Testis (tissue), 5 donors: ENCODE measurements at places on chromosomes 13 and 19.

GRCh38 chr13:26688980-26689379 lies 71.6 kb downstream of the GPR12 start:
- no peak for DNase-seq

GRCh38 chr19:18501351-18501750 lies 20.5 kb downstream of the ELL start:
- no peak for DNase-seq

- no peak for DNase-seq
Observed at GRCh38 chr13:98480915-98481877, 95.7 kb downstream of the STK24 start.

- DNase-seq = no peak
Observed at GRCh38 chr19:305240-306150, 14.3 kb upstream of the PLPP2 start.

DNA sequence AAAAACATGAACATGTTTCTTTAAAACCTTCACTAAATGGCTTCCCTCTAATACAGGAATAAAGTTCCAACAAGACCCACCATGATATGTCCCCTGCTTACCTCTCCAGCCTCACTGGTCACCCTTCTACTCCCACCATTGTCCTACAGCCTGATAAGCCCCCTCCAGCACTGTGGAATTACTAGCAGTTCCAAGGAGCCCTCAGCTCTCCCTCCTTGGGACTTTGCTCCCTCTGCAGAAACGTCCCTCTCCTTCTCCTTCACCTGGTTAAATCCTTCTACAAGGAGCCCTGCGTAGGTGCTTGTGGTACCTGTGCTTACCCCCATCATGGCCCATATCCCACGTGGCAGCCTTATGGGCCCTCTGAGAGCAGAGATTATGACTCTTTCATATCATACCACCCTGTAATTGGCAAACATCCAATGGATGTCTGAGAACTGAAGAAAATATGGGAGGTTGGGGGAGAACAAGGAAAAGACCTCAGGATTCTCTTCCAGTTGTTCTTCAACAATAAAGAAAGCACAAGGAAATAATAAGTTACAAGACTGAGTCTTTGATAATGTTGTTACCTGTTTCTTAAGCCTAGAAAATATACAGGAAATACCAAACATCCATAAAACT lies 26.1 kb upstream of the DOCK9 start:
- no peak for DNase-seq

DNA sequence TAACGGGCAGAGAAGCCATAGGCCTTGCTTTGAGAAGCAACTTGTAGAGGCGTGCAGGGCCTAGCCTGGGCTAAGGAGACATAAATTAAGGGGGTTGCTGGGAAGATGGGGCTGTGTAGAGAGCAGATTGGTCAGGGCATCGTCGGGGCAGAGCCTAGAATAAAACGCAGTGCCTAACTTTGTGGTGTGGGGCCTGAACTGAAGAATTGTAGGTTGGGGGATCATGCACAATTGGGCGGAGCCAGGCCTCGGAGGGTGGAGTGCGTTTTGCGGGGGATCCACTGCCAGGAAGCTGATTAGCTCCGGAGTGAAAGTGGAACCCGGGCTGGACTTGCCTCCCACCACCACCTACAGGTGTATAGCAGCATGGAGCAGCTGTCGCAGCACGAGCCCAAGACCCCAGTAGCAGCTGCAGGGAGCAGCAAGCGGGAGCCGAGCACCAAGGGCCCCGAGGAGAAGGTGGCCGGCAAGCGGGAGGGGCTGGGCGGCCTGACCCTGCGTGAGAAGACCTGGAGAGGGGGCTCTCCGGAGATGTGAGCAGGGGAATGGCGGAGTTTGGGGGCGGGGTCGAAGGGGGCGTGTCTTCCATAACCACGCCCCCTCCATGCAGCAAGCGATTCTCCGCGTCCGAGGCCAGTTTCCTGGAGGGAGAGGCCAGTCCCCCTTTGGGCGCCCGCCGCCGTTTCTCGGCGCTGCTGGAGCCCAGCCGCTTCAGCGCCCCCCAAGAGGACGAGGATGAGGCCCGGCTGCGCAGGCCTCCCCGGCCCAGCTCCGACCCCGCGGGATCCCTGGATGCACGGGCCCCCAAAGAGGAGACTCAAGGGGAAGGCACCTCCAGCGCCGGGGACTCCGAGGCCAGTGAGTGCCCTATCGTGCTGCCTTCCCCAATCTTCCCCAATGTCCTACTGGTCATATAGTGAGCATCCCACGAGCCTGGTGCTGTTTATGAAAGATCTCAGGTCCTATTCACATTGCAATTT lies 13.8 kb downstream of the DNASE2 start:
- peak; percentile 68 for DNase-seq
